Amniotic stem cell (primary cell): ENCODE measurements at places on chromosomes 3 and 15.

GRCh38 chr15:96064351-96064756 is 266.1 kb upstream of the NR2F2 start:
- no peak for DNase-seq

- DNase-seq = no peak
Measured at GRCh38 chr3:162538491-162538890, 1041.9 kb downstream of the OTOL1 start.

DNA sequence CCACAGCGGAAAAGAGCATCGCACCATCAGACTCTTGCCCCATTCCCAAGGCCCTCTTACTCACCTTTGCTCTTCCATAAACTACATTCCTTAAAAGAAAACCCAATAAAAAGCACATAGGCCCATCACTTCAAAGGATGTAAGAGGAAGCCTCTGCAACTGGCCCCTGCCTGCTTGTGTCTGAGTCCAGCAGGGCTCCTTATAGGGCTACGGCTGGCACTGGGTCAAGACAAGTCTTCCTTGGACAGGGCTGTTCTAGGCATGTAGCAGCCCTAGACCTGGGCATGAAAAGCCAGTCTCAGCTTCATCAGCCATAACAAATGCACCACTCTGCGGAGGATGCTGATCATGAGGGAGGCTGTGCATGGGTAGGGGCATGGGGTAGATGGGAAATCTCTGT is 218.3 kb downstream of the NTRK3 start:
- DNase-seq = no peak

GRCh38 chr3:55870594-55870993 is 383.5 kb upstream of the WNT5A start:
- DNase-seq = no peak

DNA sequence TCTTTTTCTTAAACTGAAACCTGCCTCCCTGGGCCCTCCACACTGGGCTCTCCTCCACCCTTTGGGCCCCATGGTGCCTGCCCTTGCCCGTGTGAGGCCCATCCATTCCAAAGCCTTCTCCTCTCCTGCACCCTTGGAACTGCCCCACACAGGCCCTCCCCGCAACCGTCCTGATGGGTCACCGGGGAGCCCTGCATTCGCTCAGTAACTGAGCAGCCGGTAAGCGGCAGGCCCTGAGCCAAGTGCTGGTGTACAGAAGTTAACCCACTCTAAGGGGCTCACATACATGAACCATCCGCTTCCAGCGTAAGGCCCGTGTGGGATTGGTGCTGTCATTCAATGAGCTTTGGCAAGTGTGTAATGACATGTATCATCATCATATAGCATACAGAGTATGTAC is 5.4 kb upstream of the LRRC15 start:
- DNase-seq = no peak

DNA sequence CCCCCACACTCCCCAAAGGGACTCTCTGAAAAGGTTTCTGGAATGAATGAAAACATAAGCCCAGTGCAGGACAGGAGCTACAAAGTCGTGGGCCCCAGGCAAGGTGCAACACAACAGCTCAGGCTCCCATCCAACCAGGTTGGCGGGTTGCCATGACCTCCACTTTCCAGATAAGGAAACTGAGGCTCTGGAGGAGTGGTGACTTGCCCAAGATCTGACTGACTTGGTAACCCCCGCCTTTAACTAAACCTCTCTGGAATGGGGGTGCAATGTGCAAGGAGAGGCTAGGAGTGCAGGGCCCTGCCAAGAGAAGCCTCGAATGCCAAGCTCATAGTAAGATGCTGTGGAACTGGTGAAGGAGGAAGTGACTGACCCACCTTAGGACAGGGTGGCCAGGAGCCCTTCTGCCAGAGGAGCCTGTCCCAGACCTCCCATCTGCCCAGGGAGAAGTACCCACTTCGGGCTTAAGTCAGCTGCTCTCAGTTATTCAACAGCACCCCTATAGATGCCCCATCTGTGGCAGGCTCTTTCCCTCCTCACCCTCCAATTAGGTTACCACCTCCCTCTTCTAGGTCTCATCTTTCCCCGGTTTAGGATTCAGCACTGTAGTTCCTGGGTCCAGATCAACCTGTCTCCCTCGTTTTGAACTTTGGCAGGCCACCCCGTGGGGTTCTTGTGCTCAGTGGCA is 553 bp upstream of the TNNC1 start:
- no peak for DNase-seq

GRCh38 chr15:64429448-64429847 is 30.9 kb upstream of the ZNF609 start:
- DNase-seq = no peak

GRCh38 chr3:171614318-171614921 is 154.2 kb upstream of the TNIK start:
- DNase-seq = no peak

GRCh38 chr3:50347187-50347813 is 1.8 kb upstream of the ZMYND10 start:
- no peak for DNase-seq

GRCh38 chr3:148750296-148750695 is 52.6 kb downstream of the AGTR1 start:
- DNase-seq = no peak

DNA sequence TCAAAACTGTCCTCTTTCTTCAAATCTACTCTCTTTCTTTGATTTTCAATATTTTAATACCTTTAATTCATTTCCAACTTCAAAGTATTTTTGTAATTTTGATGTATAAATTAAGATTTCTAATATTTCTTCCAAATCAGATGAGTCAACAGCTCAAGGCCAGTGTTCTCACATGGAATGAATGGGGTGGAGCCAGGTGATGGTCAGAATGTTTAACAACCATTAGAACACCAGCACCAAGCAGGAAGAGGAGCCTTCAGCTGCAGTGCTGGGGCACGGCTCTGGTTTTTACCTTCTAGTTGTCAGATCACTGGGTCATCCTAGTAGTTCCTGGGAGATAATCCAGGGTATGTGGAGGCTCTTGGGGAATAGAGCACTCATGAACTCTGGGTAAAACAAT is 494.5 kb upstream of the PDZRN3 start:
- DNase-seq = no peak

GRCh38 chr3:171765511-171765887 is 44.8 kb downstream of the PLD1 start:
- DNase-seq = no peak

DNA sequence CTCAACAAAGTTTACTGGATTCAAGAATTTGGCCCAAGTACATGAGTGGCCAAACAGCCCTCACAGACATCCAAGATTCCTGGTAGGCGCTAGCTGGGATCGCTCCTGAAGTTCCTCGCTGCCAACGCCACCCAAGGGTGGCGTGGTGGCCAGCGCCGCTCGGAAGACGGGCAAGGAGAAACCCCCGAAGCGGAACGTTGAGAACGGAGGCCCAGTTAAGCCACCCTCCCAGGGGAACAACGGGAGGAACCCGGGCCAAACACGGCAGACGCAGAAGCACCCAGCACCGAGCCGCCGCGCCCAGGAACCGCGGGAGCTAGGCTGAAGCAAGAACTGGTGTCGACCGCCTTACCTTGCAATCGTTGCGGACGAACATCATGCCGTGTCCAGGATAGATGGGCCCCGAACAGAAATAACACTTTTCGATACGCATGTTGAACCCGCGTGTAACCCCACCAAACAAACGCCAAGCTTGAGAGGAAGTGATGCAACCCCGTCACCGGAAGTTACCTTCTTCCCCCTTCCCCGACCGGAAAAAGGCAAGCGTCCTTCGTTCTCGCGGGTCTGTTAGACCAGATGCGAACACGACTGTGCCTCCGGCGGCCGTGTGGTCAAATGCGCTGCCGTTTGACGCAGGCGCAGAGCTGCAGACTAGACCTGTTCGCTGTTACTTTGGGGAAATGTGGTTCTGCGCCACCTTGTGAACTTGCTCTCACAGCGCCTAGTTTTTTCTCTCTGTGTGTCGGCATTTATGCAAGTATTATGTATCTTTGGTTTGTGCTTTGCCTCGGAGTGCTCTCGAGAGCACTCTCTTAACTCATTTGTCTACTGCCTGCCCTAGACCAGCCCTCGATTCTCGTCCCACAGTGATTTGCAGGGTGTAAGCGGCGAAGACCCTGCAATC is at the start of gene RSL24D1:
Gene RSL24D1, minus strand, starts transcription at position 484 of the 904 bp plus-strand sequence. Its CDS starts 51 bp downstream, at position 433.
- DNase-seq = peak; percentile 97

- DNase-seq = no peak
Measured at GRCh38 chr3:79115458-79115857, 652.3 kb downstream of the ROBO1 start.

GRCh38 chr3:150867434-150867833 is 37.8 kb downstream of the MINDY4B start:
- no peak for DNase-seq

- DNase-seq = no peak
Measured at GRCh38 chr3:80688814-80689213, 921.0 kb upstream of the ROBO1 start.

DNA sequence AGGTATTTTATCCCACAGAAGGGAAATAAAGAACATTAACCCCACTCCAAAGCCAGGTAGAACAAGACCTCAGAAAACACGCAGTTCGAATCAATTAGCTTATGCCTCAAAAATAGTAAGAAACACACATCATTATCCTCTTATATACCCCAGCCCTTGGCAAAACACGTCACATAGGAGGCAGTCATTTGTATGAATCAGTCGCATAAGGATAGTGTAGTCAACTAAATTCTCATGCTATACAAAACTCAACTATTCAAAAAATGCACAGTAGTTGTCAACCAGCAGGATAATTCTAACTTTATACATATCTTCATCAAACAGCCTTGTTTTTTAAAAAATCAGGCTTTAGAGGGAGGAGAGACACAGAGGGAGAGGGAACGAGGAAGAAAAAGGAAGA is 298.4 kb downstream of the FOXP1 start:
- peak; percentile 46 for DNase-seq

- DNase-seq = no peak
Measured at GRCh38 chr3:122067588-122068240, 12.6 kb downstream of the CD86 start.

DNA sequence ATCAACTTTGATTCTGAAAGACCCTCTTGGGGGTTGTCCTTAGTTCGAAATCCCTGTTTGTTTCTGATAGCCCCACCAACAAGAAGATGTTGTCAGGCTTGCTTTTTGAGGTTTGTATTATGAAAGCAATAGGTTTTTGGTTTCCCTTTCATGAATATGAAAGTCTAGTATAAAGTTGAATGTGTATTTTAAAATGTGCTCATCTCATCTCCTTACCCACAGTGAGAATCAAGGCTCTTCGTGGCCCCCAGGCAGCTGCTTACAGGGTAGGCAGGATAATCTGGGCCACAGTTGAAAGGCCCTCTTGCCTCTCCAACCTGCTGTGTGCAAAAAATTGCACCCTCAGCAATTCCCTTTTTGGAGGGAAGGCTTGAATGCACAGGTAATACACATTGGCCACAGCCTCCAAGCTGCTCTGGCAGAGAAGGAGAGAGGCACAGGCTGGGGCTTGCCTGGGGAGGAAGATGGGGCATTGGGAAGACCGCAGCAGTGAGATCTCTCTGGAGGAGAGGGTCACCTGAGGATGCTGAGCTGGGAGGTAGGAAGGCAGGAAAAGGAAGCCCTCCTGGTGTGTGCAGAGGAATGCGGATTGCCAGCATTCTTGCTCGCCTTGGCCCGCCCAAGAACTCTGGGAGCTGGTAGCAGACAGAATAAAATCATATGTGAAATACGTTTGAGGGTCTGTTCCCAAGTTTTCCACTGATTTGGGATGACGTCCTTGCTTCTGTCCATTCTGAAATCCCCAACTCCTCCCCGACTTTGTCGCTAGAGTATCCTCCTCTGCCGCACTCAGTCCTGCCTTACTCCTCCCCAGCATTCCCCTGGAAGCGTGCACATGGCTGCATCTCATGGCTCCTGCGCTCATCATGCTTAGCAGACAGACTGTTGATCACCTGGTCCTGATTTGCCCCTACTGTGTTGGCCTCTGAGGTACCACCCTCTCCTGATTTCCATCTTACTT is 196.4 kb downstream of the RPLP1 start:
- no peak for DNase-seq

GRCh38 chr15:72599855-72600464 is 54.5 kb upstream of the GOLGA6B start:
- no peak for DNase-seq

DNA sequence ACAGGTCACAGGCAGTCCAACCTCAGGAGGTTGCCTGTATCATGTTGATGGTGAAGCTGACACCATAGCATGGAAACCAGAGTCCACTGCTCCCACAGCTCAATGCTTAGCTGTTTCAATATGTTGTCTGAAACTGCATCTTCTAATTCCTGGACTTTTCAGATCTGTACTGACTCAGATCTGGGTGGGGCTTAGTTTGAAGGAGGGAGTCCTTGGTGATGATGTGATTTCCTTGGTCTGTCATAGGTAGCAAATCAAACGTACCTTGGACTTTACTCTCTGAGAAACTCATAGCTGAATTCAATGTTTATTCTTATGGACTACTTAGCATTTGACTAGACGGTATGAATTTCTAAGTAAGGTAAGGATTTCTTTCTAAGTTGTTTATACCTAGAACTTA is at the start of gene HHLA2:
Gene HHLA2, plus strand, starts transcription at position 310 of the 400 bp plus-strand sequence. CDS start 55,266 bp downstream, outside the sequence.
- DNase-seq = no peak

- DNase-seq = no peak
Measured at GRCh38 chr15:99409560-99409959, 156.2 kb upstream of the MEF2A start.

- no peak for DNase-seq
Measured at GRCh38 chr3:102092617-102093466, 243.5 kb downstream of the NFKBIZ start.

GRCh38 chr3:188150982-188151381 is 3.0 kb upstream of the LPP start:
- DNase-seq = no peak

DNA sequence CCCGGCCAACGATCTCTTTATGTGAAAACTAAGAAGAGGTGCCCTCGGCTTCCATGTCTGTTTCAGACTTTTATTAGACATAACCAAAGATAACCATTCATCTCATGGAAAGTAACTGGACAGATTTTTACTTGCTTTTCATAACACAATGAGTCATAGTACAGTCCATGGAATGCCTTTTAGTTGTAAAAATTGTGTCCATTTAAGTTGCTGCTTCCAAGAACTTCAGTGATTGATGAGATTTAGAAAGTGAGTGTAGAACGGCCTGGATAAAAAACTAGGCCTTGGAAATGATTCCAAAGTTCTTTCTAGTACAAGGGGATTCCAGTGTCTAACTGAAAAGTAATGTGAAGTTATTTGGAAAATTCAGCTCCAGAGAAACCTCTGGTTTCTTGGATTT is 10.8 kb downstream of the EIF2AK4 start:
- DNase-seq = no peak

- peak; percentile 33 for DNase-seq
Measured at GRCh38 chr15:84929795-84930603, 45.5 kb downstream of the SLC28A1 start.

- DNase-seq = no peak
Measured at GRCh38 chr3:66075281-66075680, 36.6 kb upstream of the MAGI1 start.

DNA sequence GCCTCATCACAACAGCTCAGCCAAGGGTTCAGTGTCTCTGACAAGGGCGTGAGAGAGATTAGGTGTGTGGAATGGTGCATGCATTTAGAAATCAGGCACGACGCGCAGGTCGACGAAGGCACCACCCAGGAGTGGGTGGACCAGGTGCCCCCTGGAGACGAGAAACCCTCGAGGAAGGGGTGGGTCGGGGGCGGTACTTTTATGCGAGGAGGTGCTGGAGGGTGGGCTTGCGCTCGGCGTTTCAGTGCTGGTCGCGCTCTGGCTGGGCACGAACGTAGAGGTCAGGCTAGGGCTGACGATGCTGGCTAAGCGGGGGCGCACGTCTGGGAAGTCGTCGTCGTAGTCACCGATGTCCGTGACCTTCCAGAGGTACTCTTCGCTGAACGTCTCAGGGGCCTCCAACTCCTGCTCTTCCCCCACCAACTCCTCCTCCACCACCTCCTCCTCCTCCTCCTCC is 393 bp downstream of the ERICH6 start:
- DNase-seq = no peak

GRCh38 chr3:40911928-40912327 is 287.4 kb upstream of the CTNNB1 start:
- no peak for DNase-seq

GRCh38 chr3:71055257-71056001 is 528.1 kb downstream of the FOXP1 start:
- DNase-seq = no peak
